ENCODE measurements at places on chromosomes 13 and 19.
A peak's percentile ranks its signal among the peaks of the same experiment; 100 is the strongest.

- DNase-seq = no peak
Observed at GRCh38 chr19:3224346-3225168, at the start of gene CELF5. Gene CELF5, plus strand, starts transcription at chr19:3224661. Its CDS starts 79 bp downstream, at chr19:3224740.

DNA sequence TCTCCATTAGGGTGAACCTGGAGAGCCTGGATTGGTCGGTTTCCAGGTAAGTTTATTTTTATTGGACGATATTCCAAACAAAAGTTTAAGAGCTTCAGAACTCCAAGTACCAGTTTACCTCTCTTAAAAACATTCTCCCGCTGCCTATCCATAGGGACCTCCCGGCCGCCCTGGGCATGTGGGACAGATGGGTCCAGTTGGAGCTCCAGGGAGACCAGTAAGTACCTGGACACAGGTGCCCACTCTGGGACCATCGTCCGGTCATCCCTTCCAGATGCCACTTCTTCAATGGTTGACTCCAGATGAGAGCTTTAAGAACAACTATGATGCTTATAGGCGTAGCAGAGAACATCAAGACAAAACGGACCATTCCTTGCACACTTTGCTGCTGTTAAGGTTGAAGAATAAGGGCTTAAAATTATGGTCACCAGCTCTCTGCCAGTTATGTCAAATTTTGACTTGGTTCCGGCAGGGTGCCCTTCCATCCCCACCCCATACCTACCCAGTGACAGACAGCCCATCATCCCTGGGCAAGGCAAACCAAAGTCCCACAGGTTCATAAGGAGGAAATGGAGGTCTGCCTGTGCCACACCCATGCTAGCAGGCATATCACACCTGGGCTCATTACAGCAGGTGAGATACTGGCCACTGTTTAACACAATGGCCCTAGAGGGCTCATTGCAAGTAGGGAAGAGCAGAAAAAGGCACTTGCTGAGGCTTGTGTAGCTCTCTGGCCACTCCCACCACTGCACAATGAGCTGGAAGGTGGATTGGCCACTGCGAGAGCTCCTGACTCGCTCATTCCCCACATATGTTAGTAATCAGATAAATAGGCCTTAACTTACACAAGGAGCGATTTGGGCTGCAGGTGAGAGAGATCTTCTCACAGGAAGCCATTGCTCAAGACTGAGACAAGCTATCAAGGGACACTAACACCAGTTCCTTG, 123.6 kb downstream of the COL4A2 start:
- no peak for DNase-seq

GRCh38 chr13:35016362-35017112, 74.5 kb downstream of the NBEA start:
- DNase-seq = no peak

GRCh38 chr19:43519436-43520088, 7.4 kb downstream of the ETHE1 start:
- peak; percentile 80 for DNase-seq

DNA sequence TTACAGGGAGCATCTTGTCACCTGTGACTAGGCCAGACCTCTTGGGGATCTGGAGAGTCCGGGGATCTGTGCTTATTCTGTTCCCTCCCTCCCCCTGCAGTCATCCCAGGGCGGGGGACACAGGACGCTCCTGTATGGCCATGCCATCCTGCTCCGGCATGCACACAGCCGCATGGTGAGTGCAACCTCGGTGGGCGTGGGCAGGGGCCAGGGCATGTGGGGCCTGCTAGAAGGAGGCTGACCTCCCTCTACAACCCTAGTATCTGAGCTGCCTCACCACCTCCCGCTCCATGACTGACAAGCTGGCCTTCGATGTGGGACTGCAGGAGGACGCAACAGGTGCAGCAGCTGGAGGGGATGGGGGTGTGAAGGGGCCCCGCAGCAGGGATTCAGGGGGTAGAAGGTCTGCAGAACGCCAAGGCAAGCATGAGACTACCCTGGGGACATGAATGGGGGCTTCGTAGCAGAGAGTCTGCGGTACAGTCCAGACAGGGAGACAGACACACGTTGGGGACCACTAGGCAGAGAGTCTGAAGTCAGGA, 10.0 kb downstream of the RYR1 start:
- no peak for DNase-seq

Measured in uterus (tissue), 4 donors.